Kasumi-1 (cell line): ENCODE measurements at places on chromosomes 7 and 10.

DNA sequence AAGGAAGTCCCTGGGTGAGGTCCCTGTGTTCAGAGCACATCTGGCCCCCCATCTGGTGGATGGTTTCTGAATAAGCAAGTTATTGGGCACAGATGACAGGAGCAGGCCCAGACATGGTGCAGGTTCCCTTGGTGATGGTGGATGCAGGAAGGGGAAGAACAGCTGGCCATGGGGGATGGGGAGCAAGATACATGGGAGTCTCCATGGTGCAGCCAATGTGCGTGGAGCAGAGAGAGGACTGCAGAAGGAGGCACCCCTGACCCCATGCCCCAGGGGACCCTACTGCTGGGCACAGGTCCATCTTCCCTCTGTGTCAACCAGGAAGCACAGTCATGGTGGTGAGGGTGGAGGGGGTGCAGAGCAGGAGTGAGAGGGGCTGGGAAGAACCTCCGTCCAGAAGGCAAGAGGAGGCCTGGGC is 43.8 kb upstream of the RABGEF1 start:
- DNase-seq, result peak; percentile 19

- no peak for DNase-seq
Observed at GRCh38 chr10:61992671-61993668, 91.5 kb downstream of the ARID5B start.

DNA sequence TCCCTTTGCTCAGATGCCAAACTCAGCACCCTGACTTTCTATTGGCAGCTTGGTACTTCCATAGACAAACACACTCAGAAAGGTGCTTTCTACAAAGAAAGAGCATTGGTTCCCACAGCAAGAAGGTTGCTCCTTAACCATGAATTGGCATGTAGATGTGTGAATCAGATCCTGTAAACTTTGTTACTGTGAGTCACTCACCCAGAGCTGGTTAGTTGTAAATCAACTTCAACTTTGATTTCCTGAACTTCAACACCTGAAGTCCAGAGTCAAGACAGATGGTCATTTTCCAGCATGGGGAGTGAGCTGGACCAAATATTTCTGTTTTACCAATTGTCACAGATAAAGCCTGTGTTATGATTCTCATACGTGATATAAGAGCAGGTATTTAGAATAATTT is 797.2 kb downstream of the TNS3 start:
- DNase-seq, result no peak

- DNase-seq, result no peak
Observed at GRCh38 chr10:19488592-19489280, 327.5 kb upstream of the PLXDC2 start.

DNA sequence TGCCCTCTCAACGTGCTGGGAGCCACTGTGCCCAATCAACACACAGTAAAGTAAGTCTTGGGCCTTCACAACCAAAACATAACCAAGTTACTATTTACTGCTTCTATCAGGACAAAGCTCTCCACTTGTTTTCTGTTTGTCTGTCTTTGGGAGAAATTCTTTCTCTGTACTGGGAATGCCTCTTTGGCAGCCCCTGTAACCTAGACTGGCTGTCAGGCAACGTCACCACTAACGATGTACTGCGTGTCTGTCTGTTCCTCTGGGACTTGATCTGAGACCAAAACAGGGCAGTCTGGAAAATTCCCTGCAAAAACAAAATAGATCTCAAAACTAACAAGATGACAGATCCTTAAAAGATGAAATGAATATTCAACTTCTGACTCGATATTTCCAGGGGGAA is 113.0 kb downstream of the SMURF1 start:
- DNase-seq, result no peak
